ENCODE measurements at places on chromosomes 5 and 9.
A peak's percentile ranks its signal among the peaks of the same experiment; 100 is the strongest.

DNA sequence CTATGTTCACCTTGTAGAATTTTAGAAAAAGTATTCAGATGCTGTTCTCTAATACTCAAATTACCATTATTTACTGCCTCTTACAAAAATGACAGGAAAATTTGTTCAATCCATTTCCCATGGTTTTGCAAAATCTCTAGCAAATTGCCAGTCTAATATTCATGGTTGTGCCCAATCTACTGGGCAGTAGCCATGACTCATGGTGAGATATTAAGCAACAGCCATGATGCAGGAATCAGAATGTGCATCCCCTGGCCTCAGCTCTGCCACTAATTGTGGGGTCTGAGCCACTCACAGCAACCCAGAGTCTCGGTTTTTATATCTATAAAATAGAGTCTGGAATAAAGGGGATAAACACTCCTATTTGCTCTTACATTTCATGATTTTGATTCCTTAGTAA, 353.6 kb downstream of the DEPDC1B start:
- DNase-seq = no peak

- no peak for DNase-seq
These were observed 128.0 kb downstream of the SYK start for GRCh38 chr9:90929626-90930025.

- no peak for DNase-seq
These were observed 98.2 kb downstream of the CEMIP2 start for GRCh38 chr9:71670121-71670520.

GRCh38 chr5:68450245-68450852, 234.8 kb downstream of the PIK3R1 start:
- no peak for DNase-seq

GRCh38 chr5:114355086-114355830, 6.6 kb upstream of the KCNN2 start:
- no peak for DNase-seq

DNA sequence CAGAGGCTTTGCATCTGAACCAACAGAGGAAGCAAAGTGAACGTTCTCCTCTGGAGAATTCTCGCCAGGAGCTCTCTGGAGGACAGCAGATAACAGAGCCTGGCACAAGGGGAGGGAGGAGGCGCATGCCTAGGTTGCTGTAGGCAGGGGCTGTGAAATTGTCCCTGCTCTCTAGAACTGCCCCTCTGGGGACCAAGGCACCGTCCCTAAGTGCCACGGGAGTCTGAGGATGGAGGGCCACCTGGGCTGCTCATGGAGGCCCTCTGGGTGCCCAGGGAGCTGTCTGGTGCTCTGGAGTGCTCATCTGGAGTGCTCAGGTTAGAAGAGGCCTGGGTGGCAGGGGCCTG, 77.6 kb downstream of the CACNA1B start:
- no peak for DNase-seq

DNA sequence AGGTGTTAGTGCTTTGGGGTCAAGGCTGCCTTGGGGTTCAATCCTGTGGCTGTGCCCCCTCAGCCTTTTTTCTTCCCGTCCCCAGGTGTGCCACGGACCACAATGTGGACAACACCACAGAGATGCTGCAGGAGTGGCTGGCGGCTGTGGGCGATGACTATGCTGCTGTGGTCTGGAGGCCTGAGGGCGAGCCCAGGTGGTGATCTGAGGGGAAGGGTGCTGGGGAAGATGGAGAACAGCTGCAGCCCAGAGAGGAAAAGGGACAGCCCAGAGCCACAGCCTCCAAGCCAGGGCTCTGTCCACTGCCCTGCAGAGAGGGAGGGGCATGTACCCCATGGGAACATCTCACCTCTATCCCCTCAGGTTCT, 2.1 kb downstream of the CERCAM start:
- no peak for DNase-seq

- no peak for DNase-seq
These were observed 59.8 kb downstream of the BAAT start for GRCh38 chr9:101325053-101325452.

- DNase-seq = peak; percentile 49
These were observed 231.3 kb downstream of the NPR3 start for GRCh38 chr5:32942225-32942989.
